ENCODE measurements at places on chromosomes 6 and 20.

- no peak for DNase-seq
Measured at GRCh38 chr20:12594410-12595088, 414.2 kb upstream of the SPTLC3 start.

GRCh38 chr20:35515949-35516645 is 13.4 kb downstream of the C20orf173 start:
- no peak for DNase-seq

DNA sequence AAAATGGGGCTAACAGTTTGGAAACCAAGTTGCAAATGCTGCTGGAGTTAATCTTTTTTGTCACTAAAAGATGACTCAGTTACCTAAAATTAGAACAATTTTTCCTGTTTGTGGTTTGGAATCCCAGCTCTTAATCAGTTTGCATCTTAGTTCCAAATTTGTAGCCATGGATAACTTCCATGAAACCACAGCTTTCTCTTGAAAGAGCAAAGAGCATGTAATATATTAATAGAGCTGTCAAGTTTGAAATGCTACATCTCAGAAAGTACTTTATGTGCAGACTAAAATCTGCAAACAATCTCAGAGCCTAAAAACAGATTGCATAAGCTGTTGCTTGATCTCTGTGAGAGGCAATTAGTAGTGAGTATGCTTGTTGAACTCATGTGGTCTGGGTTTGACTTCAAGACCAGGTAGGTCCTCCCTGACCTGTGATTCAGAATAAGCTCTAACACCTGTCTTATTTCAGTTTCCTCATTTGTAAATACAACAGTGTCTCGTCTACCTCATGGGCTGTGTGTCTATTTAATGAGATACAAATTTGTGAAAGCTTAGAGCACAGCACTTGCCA is 23.5 kb downstream of the DHX35 start:
- DNase-seq: no peak

GRCh38 chr6:139686308-139686707 is 311.9 kb upstream of the CITED2 start:
- no peak for DNase-seq

GRCh38 chr6:8539453-8539852 is 104.1 kb upstream of the SLC35B3 start:
- DNase-seq: no peak

GRCh38 chr6:145814501-145815308 is at the start of gene FBXO30:
Gene FBXO30 (minus strand): TSS chr6:145814795. CDS start chr6:145806405, 8,390 bp downstream.
- DNase-seq: peak; percentile 96

GRCh38 chr20:52804497-52805295 is 167.5 kb upstream of the TSHZ2 start:
- no peak for DNase-seq

All from suppressor macrophage treated with lipopolysaccharide for 1 hour (primary cell).